ENCODE measurements at places on chromosomes 6 and 20. TPM values are rescaled to one million over a fixed set of nuclear protein-coding genes. Genes with fewer than 3 reads are reported as not detected.

LRFN2 gene
- total RNA-seq: not detected

XKR7 gene
- total RNA-seq: not detected

MICB gene
- 6.6 TPM for total RNA-seq

GRCh38 chr6:30323806-30324205, 2.9 kb upstream of the TRIM39 start:
- DNase-seq: no peak

DNA sequence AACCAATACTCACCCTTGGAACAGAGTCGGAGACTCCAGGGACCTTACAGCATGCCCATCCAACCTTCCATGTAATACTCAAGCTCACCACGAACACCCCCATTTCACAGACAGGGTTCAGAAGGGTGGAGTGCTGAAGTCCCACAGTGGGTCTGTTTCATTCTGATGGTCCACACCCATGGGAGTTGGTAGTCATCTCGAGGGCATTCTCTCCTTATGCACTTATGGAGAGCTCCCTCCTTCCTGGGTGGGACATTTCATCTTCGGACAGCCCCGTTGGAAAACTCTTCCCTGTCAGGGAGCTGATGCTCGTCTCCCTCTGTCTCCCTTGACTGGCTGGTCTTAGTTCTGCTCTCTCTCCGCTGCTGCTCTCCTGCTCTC, 38.9 kb downstream of the COX4I2 start:
- no peak for DNase-seq

DNA sequence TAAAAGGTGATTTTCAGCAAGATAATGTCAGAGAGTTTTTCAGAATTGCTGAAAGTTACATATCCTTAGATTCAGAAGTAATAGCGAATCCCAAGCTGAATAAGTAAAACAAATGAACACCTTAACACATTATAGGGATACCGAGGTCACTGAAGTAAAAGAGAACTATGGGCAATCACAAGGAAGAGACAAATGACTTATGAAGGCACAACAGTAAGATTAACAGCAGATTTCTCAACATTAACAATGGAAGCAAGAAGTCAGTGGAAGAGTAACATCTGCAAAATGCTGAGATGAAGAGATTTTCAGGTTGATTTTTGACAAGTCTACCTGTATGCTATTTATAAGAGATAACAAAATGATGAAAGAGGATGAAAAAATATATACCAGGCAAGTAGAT, 86.1 kb upstream of the EZR start:
- no peak for DNase-seq

- no peak for DNase-seq
Observed at GRCh38 chr6:82555801-82556200, 192.2 kb downstream of the TPBG start.

All from thoracic aorta (tissue), 2 donors.